A549 (cell line): ENCODE measurements at places on chromosomes 6 and 20. TPM values are rescaled to one million over a fixed set of nuclear protein-coding genes. Genes with fewer than 3 reads are reported as not detected.
A peak's percentile ranks its signal among the peaks of the same experiment; 100 is the strongest.

DNA sequence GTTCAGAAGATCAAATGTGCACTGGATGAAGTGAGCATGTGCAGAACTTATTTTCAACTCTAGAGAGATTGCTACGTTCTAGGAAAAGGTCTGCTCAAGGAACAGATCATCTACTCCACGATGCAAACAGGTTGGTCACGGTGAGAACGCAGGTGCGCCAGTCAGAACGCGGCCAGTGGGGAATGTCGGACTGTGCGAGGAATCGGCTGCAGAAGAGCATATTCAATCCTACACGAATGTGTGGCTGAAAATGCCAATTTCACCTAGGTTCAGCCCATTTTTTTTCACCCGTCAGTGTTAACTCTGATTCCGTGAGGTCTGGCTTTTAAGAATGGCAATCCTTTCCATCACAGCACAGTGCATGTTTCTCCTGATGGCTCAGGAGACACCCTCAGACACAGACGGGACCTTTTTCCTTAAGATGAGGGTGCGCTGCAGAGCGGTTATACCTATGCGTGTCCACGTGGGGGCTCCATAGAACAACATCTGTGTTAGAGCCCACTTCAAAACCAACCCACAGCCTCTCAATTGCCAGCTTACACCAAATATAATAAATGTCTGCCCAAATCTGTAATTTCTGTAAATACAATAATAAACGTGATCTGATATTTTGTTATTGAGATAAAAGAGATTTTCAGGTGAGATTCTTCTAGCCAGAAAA, 250.4 kb downstream of the FOXA2 start:
- DNase-seq: peak; percentile 96

DNA sequence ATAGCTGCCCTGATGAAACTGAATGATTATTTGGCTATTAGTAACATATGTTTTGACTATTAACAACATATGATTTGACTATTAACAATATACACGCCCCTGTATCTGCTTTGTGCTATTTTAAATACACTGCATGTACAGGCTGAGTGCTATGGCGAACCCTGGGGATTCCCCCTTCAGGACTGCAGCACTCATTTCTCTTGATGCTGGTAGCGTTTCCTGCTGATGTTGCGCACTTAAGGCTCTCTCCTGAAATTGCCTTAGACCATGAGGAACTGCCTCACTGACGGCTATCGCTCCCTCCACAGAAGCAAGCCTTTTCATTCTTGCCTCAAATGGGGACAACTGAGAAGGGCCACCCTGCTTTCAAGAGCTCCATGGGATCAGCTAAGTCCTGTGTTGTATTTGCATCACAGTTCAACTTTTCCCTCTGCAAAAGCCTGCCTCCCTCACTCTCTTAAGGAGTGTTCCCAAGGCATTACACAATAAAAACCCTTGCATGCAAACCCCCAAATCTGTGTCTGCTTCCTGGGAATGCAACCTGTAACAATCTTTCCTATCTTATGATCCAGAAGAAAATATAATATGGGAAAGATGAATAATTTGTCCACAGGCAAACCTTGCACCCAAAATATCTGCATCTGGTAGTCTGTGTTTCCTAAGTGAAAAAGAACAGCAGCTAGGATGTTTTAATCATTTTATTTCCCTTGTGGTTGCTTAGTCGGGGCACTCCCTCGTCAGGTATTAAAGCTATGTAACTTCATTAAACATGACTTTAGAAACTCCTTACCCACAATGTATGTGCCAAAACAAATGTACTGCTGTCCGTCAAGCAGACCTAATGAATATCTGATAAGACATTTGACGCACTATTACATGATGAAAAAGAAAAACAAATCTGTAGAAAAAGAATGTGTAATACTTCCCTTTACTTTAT, 456.4 kb downstream of the COL12A1 start:
- DNase-seq: no peak

- DNase-seq: no peak
These were observed 16.1 kb downstream of the ZC2HC1B start for GRCh38 chr6:143880412-143880811.

The KCNK16 gene
- polyA plus RNA-seq: not detected in 3 replicates

DNA sequence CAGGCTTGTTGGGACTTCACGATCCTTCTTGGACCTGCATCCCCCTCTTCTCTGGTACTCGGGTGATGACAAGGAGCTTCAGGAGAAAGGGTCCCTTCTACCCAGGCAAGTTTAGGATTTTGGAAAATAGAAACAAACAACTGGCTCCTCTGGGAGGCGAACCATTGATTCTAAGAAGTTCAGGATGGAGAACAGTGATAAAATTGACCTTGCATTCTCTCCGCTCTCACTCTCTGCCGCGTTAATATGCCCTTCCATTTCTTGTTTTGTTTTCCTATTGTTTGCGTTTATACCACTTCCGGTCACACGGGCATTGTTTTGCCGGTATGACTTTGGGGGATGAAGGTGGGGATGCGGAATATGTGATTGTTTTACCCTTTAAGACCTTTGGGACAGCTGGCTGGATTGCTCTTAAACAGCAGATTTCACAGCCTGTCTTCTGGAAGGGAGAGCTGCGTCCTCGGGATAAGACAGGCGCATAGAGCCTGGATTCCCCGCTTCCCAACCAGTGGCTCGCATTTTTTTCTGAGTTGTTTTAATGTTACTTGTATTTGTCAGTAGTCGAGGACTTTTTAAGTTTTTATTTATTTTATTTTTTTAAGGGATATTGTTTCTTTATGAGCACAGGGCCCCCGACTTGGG, 144.3 kb upstream of the ZNF184 start:
- no peak for DNase-seq

The RSPO4 gene
- not detected in 3 replicates for polyA plus RNA-seq

GRCh38 chr6:155173488-155173887, 90.3 kb upstream of the CLDN20 start:
- no peak for DNase-seq

The ELOVL2 gene
- 10.6 to 12.4 TPM (median 11.4 TPM) in 3 replicates for polyA plus RNA-seq

DNA sequence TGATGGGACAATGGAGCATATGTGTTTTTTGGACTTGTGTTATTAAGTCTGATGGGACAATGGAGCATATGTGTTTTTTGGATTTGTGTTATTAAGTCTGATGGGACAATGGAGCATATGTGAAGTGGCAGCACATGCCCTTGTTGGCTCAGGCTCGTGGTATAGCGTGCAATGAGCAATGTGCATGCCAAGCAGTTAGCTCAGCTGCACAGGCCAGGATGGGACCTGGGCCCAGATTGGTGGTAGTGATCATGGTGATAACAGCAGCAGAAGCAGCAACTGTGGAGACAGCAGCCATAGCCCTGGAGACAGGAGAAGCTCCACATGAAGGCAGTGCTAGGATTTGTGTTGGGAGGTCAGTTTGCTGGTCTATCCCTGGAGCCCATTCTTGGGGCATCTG, 61.1 kb downstream of the IL20RA start:
- DNase-seq: no peak

The SUMO4 gene
- polyA plus RNA-seq: 0.09 TPM in 1 of 3 replicates, not detected in the others

DNA sequence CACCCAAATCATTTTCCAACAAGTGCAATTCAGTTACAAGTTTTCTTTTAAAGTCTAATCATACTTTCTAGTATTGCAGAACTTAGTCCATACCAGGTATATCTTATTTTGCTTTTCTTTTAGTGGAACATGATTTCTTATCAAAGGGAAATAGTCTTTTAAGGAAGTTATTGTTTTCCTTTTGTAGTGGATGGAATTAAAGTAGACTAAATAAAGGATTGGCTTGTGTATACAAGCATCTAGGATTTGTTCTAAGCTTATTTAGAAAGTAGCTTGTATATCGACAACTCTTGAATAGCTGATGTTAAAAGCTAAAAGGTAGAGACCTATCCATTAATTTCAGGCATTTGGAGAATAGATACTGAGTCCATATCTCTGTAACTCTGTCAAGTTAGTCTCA, 14.8 kb downstream of the DCBLD1 start:
- no peak for DNase-seq

The TBC1D22B gene
- polyA plus RNA-seq: 5.7 to 6.6 TPM (median 6.4 TPM) in 3 replicates

GRCh38 chr6:16669227-16669626, 92.0 kb downstream of the ATXN1 start:
- peak; percentile 54 for DNase-seq

The APOBEC2 gene
- polyA plus RNA-seq: not detected in 3 replicates

DNA sequence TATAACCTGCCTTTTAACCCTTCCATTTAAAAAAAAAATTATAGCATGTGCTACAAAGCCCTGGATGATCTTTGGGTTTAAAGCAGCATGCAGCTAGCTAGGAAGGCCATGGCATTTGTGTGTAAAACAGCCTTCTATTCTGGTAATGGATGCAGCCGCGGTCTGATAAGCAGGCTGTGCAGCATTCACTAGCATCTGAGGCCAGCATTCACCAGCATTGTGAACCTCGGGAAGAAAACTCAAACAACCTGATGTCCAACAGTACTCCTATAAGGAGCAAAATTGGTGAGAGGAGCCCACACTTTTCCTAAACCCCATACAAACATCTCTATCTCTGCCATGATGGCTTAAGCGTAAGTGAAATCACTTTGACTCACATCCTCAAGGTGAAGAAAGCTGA, 265.5 kb downstream of the PTPRT start:
- no peak for DNase-seq

DNA sequence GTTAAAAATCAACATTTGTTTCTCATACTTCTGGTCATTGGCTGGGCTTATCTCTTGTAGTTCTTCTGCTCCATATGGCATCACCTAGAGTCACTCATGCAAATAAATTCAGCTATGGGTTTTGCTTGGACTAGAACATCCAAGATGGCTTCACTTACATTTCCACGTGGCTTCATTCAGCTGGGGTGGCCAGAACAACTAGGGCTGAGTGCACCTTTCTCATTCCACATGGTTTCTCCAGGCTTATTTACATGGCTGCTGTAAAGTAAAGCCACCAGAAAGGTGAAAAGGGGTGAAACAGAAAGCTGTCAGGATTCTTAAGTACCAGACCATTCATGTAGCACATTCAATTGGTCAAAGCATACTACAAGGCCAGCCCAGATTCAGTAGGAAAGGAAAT, 151.1 kb upstream of the BMP2 start:
- DNase-seq: no peak

The TMEM151B gene
- polyA plus RNA-seq: 0.01 to 0.03 TPM in 2 of 3 replicates, not detected in the other

The GPX5 gene
- polyA plus RNA-seq: not detected in 3 replicates
